ENCODE measurements at places on chromosomes 13 and 19. TPM values are rescaled to one million over a fixed set of nuclear protein-coding genes. Genes with fewer than 3 reads are reported as not detected.

ZSWIM4 gene
- 1.7 TPM for polyA plus RNA-seq

SELENOV gene
- polyA plus RNA-seq: not detected

RAB3A gene
- 1.7 TPM for polyA plus RNA-seq

JAK3 gene
- polyA plus RNA-seq: 81.1 TPM

CGB1 gene
- not detected for polyA plus RNA-seq

CSNK1A1L gene
- polyA plus RNA-seq: not detected

HIPK4 gene
- polyA plus RNA-seq: not detected

ZNF93 gene
- polyA plus RNA-seq: 4.2 TPM

ZNF575 gene
- 0.87 TPM for polyA plus RNA-seq

CYP2F1 gene
- polyA plus RNA-seq: not detected

VSTM2B gene
- polyA plus RNA-seq: not detected

ZNF723 gene
- polyA plus RNA-seq: not detected

TBXA2R gene
- 4.4 TPM for polyA plus RNA-seq

ZNF350 gene
- 7.9 TPM for polyA plus RNA-seq

UHRF1 gene
- 3.3 TPM for polyA plus RNA-seq

Data from spleen (tissue), 13 donors.